ENCODE measurements at places on chromosomes 11 and 22.

- H3K4me1 ChIP-seq, result no peaks in the 10 kb centered on the region
- no peaks in the 10 kb centered on the region for H3K27me3 ChIP-seq
These were observed 703.3 kb upstream of the CCDC179 start for GRCh38 chr11:23563591-23563990.

GRCh38 chr22:38051261-38051660 is 5.9 kb upstream of the PICK1 start:
- DNase-seq, result no peak
- H3K27me3 ChIP-seq, result no peaks in the 10 kb centered on the region
- no peaks in the 10 kb centered on the region for H3K36me3 ChIP-seq
- no peak overlapping the region for H3K4me3 ChIP-seq

DNA sequence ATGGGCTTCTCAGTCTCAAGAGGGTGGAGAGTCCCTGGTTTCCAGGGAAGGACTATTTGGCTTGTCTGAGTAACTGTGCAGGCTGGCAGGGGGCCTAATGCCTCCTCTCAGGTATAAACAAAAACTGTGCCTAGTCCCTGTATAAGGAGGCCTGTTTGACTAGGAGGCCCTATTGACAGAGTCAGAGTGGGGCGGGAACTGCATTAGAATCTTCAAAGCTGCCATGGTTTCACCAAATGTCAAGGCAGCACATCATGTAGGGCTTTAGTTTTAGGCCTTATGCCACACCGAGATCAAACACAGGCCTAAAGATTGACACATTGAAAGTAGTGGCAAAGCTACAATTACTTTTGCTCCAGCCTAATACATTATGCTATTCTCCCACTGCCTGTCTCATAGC is 611.5 kb upstream of the B3GAT1 start:
- DNase-seq, result no peak
- peaks cover 3% of the 10 kb centered on the region for H3K27me3 ChIP-seq
- H3K4me3 ChIP-seq, result no peak overlapping the region
- H3K36me3 ChIP-seq, result no peaks in the 10 kb centered on the region

GRCh38 chr11:32888805-32889204 is 3.8 kb upstream of the QSER1 start:
- peaks cover 10% of the 10 kb centered on the region for H3K4me1 ChIP-seq
- peaks cover 3% of the 10 kb centered on the region for H3K36me3 ChIP-seq
- H3K27me3 ChIP-seq, result no peaks in the 10 kb centered on the region
- H3K4me3 ChIP-seq, result no peak overlapping the region
- DNase-seq, result no peak
- no peak overlapping the region for H3K27ac ChIP-seq

DNA sequence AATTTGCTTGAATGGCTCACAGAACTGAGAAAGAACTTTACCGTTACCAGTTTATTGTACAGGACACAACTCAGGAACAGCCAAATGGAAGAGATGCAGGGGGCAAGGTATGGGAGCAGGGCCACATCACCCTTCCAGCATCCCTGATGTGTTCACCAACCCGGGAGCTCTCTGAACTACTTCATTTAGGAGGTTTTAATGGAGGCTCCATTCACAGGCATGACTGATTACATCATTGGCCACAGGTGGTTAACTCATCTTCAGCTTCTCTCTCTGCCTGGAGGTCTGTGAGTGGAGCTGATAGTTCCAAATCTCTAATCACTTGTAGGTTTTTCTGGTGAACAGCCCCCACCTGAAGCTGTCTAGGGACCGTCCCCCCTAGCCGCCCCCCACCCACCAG is 83.5 kb downstream of the SLC36A4 start:
- peaks cover 26% of the 10 kb centered on the region for H3K27me3 ChIP-seq
- H3K4me3 ChIP-seq, result no peak overlapping the region
- H3K36me3 ChIP-seq, result no peaks in the 10 kb centered on the region
- H3K27ac ChIP-seq, result no peak overlapping the region
- no peaks in the 10 kb centered on the region for H3K4me1 ChIP-seq
- no peak for DNase-seq

DNA sequence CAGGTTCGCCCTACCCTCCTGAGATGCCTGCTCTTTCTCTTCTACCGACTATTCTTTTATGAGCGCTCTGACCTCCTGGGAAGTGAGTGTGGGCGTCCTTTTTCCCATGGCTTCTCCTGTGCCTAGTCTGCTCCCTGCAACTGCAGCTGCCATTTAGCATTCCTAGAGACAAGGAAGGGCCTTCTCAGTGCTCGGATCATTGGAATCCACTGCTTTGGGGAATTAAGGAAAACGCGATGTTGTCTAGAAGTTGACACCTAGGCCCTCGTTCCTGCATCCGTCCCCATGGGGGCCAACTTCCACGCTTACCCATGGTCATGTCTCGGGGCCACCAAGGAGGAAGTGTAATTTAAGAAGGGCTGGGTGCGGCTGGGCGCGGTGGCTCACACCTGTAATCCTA is 95.4 kb downstream of the BCR start:
- no peak for DNase-seq
- no peaks in the 10 kb centered on the region for H3K27me3 ChIP-seq
- H3K4me1 ChIP-seq, result peaks cover 11% of the 10 kb centered on the region
- H3K4me3 ChIP-seq, result no peak overlapping the region
- H3K36me3 ChIP-seq, result no peaks in the 10 kb centered on the region

GRCh38 chr11:106727256-106727655 is 291.0 kb downstream of the GUCY1A2 start:
- no peak overlapping the region for H3K4me3 ChIP-seq
- no peak overlapping the region for H3K27ac ChIP-seq
- H3K36me3 ChIP-seq, result no peaks in the 10 kb centered on the region
- no peaks in the 10 kb centered on the region for H3K4me1 ChIP-seq
- no peak for DNase-seq

GRCh38 chr11:65865550-65866172 is 5.4 kb downstream of the MUS81 start:
- peak overlapping the region; percentile 39 for H3K27ac ChIP-seq
- peaks cover 24% of the 10 kb centered on the region for H3K36me3 ChIP-seq
- peaks cover 23% of the 10 kb centered on the region for H3K4me1 ChIP-seq
- DNase-seq, result no peak

GRCh38 chr11:130323452-130324450 is 9.0 kb upstream of the ZBTB44 start:
- H3K27ac ChIP-seq, result no peak overlapping the region
- H3K4me1 ChIP-seq, result no peaks in the 10 kb centered on the region
- H3K4me3 ChIP-seq, result no peak overlapping the region

DNA sequence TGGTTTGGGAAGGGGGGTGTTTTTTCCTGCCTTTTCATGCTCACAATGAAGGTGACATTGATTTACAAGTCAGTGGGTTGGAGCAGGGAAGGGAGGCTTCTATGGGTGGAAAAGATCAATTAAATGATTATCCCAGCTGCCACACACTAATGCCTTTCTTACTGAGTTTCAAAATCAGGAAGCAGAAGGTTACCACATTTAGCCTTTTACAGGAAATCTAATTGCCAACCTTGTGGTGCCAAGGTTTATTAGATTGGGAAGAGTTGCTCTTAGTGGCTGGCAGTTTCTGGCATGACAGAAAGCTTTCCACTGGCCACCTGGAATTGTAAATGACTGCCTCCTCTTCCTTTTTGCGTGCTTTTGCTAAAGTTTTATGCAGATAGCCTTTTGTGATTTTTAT is 98.7 kb downstream of the NAV2 start:
- DNase-seq, result no peak
- H3K36me3 ChIP-seq, result no peaks in the 10 kb centered on the region
- no peak overlapping the region for H3K27ac ChIP-seq
- H3K4me1 ChIP-seq, result no peaks in the 10 kb centered on the region
- no peak overlapping the region for H3K4me3 ChIP-seq

DNA sequence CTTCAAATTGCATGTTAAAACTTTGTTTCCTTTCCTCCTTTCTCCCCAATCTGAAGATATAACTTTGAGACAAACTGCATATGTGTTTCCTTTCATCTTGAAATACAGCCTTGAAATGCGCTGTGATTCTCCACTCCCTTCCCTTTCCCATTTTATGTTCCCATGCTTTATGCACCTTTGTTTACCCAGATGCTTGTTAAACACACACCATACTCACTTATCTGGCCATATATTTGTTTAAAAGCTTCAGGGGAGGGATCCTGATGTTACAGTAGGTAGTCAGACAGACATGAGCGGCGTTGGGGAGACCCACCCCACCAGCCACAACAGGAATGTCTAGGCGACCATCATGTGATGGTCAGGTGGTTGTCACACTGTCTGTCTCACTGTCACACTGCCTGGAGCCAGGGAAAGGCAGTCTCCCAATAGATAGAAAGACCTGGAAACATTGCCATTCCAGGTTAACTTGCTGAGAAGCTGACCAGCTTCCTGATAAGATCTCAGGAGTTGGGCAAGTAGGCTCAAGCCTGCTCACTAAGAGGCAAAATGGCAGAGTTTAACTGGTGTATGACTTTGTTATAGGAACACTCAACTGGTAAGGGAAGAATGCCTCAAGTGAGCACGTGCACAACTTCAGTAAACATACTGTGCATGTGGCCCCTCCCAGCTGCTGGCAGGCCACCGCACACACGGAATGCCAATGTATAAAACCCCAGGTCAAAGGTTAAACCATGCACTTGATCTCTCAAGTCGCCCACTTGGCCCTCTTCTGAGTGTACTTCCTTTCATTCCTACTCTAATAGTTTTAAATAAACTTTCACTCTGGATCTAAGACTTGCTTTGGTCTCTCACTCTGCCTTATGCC is 23.5 kb upstream of the MSANTD2 start:
- no peak for DNase-seq
- peaks cover 49% of the 10 kb centered on the region for H3K27me3 ChIP-seq
- peaks cover 2% of the 10 kb centered on the region for H3K4me1 ChIP-seq
- H3K4me3 ChIP-seq, result no peak overlapping the region
- H3K36me3 ChIP-seq, result no peaks in the 10 kb centered on the region

DNA sequence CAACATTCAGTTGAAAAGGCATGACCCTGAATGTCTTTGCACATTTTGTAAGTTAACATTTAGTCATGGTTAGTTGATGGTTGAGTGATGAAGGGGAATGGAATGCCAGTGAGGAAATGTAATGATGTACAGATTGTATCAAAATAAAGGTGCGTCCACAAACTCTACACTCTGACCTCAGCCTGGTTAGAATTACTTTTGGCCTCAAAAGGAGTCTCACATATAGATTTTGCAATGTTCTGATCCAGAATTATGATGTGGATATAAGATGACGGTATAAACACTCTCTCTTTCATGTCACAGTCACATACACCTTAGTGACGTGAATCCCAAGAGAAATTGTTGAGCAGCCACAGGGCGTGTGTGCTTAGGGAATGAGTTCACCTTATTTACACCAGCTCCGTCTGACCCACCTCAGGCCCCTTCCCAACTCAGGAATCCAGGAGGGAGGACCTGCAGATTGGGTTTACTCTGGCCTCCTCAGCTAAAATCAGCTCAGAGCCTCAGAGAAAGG is 100.1 kb downstream of the RDX start:
- no peak for DNase-seq
- H3K27ac ChIP-seq, result no peak overlapping the region
- H3K36me3 ChIP-seq, result no peaks in the 10 kb centered on the region

DNA sequence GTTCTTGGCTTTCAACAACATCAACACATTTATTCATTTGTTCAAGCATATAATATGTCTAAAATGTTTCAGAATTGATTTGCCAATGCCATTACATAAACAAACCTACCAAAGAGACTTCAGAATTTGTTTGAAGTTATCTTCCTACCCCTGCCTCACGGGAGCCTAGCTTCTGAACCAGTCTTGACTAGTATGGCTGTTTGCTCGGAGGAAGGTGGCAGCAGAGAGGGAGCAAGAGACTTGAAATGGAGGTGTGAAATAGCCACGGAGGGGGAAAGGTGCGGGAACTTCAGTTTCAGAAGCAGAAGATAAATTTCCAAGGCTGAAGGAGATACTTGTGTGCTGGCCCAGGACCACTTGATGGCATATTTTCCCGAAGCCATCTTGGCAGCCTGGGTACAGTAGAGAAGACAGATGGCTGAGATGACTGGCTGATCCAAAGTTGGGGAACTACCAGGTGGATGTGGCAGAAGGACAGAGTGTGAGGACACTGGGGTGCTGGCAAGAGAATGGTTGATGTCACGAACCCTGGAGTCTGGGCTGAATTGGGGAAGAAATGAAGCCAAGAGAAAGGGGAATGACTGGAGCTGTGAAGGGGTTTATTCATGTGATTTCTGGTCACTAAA is 14.0 kb upstream of the MTCH2 start:
- no peak for DNase-seq
- H3K27ac ChIP-seq, result no peak overlapping the region
- no peaks in the 10 kb centered on the region for H3K27me3 ChIP-seq
- no peaks in the 10 kb centered on the region for H3K4me1 ChIP-seq
- no peak overlapping the region for H3K4me3 ChIP-seq

DNA sequence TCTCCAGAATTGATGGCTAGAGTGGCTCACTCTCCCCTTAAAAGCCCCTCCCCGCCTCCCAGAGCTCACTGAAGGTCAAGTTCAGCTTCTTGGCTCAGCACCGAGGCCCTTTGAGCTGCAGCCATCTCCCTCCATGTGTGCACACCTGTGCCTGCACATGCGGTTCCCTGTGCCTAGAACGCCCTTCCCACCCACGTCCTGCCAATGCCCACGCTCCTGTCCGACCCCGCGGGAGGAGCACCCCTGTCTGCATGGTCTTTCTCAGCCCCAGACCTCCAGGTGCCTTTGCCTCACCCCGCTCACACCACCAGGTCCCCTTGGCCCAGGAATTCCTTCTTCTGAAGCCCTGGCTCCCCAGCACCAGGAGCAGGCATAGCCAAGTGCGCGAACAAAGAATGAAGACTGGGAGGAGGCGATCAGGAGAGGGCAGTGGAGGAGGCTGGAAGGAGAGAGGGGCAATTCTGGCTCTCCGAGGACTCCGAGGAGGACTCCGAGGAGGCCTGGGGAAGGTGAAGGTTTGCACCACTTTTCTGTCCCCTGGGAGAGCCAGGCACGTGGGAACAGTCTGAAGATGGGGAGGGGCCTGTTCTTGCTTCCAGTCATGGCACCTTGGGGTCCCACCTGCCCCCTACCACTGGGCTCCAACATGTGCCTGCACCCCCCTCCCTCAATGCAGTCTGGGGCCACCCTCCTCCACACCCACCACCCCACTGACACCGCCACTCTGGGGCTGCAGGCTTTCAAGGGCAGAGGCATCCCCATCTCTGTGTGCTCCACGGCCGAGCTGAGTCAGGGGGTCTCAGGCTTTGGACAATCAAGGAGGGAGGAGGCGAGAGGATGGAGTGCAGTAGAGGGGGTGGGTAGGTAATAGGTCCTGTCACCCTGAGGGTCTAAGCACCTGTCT is 17.7 kb downstream of the IGF2 start:
- no peak overlapping the region for H3K27ac ChIP-seq
- no peaks in the 10 kb centered on the region for H3K36me3 ChIP-seq
- peaks cover 18% of the 10 kb centered on the region for H3K27me3 ChIP-seq
- no peak overlapping the region for H3K4me3 ChIP-seq

All from activated naive CD8-positive, alpha-beta T cell treated with anti-CD3 and anti-CD28 coated beads for 36 hours (primary cell).